Vagina (tissue), 2 donors: ENCODE measurements at places on chromosomes 13 and 19.

- DNase-seq = no peak
Measured at GRCh38 chr13:33541962-33542308, 256.4 kb upstream of the STARD13 start.

- no peak for DNase-seq
Measured at GRCh38 chr13:73335210-73335609, 276.4 kb downstream of the KLF5 start.

GRCh38 chr13:50016444-50016843, 1.2 kb downstream of the KCNRG start:
- DNase-seq = no peak

DNA sequence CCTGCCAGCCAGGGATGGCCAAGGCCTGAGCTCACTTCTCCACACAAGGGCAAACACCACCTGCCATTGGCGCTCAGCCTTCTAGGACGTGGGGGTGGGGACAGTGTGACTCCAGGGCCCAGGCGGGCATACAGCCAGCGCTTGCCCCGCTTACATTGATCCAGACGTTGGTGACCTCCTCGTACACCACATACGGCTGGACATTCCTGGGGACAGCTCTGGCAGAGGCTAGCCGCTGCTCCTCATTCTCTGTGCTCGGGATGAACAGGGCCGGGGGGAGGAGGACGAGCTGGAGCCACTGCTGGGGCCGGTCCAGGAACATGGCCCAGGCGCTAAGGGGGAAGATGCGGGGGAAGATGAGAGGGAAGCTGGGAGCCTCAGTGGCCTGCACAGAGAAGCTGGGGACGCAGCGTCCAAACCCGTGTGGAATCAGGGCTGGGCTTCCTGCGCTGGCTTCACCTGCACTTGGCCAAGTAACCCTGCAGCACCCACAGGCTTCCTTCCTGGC, 25.1 kb upstream of the MYDGF start:
- no peak for DNase-seq

- no peak for DNase-seq
Measured at GRCh38 chr19:2170219-2170618, 6.5 kb downstream of the DOT1L start.

GRCh38 chr19:40797963-40798682, 868 bp upstream of the EGLN2 start:
- DNase-seq = no peak

DNA sequence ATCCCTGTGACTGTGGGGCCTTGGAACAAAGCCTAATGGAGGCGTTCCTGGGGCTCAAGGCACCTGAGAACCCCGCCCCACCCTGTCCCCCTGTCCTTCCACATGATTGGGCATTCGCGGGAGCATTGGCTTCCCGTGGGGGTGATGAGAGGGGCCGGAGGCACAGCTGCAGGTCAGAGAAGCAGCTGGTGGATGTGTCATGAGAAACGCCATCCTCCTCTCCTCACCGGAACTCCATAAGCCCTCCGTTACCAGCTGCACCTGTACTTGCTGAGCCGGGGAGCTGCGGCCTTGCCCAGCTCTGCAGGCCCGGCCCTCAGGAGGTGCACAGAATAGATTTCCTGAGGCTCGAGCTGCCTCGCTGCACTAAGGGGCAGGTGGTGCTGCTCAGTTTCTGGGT, 42.0 kb downstream of the CAPN12 start:
- no peak for DNase-seq

- DNase-seq = no peak
Measured at GRCh38 chr19:2026770-2027169, 11.3 kb upstream of the BTBD2 start.

DNA sequence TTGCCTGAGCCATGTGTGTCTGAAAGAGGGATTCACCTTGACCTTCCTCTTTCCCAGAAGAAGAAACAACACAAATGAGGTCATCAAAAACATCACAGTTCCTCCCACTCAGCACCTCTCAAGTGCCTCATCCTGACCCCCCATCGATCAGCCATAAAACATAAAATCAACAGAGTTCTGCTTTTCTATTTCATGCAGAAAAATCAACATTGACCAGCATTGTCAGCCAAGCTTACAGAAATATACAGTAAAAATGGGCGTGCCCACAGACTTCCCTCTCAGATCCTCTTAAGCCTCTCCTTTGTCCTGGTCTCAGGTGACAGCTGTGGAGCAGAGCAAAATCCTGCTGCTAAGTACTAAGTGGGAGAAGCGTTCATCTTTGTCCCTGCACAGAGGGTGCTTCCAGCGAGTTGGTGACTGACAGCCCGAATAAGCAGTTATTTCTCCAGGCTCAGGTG, 213.3 kb downstream of the OLFM4 start:
- DNase-seq = no peak

DNA sequence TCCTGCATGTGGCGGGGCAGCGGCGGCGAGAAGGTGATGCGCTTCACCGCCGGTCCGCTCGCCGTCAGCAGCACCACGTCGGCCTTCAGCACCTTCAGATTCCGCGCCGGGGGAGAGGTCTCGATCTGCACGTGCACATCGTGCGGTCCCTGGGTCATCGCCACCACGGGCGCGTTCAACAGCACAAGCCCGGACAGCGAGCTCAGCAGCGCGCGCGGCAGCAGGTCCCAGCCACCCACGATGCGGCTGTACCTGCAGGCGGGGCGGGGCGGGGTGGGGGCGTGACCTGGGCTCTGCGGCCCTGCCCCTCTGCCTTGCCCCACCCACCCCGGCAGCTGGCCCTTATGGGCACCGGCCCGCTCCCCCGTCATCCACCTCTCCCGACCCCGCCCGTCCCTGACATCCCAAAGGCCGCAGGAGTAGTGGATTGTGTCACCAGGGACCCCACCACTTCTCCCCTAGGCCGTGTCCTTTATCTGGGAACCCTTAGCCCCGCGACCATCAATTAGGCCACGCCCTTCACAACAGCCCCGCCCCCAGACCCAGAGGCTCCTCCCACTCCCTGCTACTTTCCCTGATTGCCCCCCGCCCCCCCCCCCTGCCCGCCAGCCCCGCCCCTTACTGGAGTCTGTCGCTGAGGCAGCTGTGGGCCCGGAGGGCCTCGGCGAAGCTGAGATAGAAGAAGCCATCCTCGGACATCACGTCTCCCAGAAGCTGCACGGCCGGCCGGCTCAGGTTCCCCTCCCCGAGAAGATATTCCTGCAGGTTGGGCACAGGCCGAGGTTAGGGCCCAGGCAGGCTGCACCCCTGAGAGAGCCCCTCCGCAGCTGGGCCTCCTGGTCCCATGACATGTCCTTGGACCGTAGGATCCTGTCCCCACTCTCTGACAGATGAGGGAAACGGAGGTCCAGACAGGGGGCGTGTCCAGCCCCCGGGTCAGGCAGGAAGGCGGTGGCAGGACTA, 6.1 kb downstream of the IL4I1 start:
- no peak for DNase-seq

GRCh38 chr13:106246666-106247188, 288.7 kb downstream of the EFNB2 start:
- DNase-seq = no peak

- no peak for DNase-seq
Measured at GRCh38 chr13:40470660-40471059, 195.8 kb downstream of the FOXO1 start.

- no peak for DNase-seq
Measured at GRCh38 chr19:42076380-42076944, 496 bp downstream of the ZNF574 start.

DNA sequence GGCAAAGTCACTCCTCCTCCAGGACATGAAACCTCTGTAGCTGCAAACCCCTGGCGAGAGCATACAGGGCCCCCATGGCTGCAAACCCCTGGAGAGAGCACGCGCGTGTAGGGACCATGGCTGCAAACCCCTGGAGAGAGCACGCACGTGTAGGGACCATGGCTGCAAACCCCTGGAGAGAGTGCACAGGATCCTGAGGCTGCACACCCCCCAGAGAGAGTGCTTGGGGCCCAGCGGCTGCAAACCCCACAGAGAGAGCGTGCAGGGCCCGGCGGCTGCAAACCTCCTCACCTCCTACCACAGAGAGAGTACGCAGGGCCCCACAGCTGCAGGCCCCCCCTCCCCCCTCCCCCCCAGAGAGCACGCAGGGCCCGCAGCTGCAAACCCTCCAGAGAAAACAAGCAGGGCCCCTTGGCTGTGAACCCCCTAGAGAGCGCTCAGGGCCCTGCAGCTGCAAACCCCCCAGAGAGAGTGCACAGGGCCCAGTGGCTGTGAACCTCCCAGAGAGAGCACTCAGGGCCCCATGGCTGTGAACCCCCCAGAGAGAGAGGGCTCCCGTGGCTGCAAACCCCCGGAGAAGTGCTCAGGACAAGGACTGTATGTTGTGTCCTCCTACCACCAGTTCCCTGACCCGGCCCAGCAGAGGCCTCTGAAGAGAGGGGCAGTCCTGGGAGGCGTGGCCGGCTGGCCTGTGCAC, 7.3 kb downstream of the ADPRHL1 start:
- no peak for DNase-seq

DNA sequence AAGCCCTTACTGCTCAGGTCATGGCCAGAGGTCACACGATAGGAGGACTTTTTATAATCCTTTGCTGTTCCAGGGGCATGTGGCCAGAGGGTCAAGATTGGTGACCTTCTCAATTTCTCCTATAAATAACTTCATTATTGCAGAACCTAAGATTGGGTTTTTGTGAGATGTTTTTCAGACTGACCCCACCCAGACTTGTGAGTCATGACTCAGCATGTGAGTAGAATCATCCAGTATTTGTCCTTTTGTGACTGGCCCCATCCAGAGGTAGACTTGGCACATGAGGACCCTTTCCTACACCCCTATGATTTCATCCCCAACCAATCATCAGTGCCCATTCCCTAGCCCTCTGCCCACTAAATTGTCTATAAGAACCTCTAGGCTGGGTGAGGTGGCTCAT, 84.5 kb upstream of the ABCC4 start:
- no peak for DNase-seq

GRCh38 chr13:53150568-53150967, 122.0 kb downstream of the OLFM4 start:
- DNase-seq = no peak

GRCh38 chr19:29831041-29831548, 19.3 kb downstream of the CCNE1 start:
- DNase-seq = no peak

GRCh38 chr13:50599927-50600326, 243.6 kb downstream of the DLEU7 start:
- no peak for DNase-seq

DNA sequence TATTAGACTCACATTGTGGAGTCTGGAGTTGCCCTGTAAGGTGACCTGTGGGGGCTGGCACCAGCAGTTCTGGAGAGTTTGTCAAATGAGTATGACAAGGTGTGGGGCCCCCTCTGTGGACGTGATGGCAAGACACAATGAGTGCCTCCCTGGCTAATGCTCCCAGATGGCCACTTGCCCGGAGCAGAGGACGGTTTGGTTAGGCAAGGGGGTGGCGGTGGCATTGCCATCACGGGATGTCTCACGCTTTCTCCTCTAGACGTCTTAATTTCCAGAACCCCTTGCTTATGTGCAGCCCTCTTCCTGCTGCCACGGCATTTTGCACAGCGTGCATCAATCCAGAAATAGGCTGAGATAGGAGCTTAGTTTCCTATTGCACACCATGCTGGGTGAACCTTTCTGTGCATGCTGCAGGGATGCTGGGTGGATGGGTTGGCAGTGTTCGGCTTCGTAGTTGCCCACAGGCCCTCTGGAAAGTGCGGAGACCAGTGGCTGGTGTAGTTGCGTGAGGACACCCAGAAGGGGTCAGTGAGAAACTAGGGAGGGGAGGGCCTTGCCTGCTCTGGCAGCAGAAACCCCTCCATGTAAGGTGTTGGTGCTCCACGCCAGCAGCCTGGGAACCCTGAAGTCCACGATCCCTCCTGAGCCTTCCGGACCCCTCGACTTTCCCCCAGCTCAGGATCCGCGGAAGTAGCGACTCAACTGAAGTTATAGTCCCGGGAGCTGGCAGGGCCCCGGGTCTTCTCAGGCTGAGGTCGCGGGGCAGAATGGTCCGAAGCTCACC, 18.1 kb upstream of the LRP3 start:
- DNase-seq = no peak

DNA sequence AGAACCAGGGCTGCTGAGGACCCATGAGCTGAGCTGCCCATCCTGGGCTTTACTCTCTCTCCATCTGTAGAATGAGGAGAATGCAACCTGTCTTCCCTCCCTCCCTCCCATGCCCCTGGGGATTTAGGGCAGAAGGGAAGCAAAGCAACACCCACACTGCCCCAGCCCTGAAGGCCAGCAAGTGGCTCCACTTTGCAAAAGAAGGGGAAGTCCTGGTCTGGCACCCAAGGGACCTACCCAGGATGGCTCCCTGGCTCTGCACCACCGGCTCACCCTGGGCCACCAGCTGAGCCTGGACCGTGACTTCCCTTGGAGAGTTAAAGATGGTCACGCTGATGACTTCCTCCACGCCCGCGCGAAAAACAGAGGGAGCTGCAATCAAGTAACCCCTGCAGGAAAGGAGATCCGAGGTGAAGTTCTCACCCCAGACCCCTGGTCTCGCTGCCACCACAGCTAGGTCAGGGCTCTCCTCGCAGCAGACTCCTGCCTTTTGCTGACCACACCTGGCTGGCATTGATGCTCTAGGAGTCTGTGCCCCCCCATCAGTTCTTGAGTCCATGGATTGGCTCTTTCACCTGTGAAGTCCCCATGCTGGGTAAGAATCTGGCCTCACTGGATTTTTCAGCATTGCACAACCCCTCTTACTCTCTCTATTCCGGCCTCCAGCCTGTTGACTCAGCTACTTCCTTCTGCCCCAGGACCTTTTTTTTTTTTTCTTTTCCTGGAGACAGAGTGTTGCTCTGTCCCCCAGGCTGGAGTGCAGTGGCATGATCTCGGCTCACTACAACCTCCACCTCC, 4.6 kb downstream of the CPAMD8 start:
- no peak for DNase-seq

DNA sequence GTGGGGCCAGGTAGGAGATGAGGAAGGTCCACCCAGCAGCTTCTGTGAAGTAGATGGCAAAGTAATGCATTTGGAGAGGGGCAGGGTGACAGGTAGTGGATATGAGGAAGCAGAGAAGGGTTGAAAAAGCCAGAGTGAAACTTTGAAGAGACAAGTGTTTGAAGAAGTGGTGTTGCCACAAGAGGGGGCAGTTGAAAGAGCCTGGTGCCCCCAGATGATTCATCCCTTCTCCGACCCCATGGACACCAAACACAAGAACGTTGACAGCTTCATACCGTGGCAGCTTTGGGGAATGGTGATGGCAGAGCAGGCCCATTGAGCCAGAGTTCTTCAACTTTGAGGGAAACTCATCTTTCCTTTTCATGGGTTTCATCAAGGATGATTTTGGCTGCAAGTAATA, 19.9 kb downstream of the IFNL3 start:
- DNase-seq = no peak

DNA sequence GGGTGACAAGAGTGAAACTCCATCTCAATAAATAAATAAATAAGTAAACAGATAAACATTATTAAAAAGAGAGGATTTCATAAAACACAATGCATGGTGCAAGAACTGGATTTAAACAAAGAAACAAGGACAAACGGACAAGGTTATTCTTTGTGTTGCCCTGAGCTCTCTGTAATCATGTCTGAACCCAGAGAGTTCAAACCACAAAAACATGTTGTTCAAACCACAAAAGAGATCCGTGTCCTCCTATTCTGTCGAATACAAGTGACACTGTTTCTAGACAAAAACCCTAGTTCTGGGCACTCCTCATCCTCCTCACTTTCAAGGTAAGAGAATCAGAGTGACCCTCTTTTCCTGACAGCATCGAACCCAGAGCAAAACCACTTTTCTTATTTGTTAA, 4.6 kb upstream of the TPRX2 start:
- DNase-seq = no peak
